ENCODE measurements at places on chromosomes 1 and 21.

DNA sequence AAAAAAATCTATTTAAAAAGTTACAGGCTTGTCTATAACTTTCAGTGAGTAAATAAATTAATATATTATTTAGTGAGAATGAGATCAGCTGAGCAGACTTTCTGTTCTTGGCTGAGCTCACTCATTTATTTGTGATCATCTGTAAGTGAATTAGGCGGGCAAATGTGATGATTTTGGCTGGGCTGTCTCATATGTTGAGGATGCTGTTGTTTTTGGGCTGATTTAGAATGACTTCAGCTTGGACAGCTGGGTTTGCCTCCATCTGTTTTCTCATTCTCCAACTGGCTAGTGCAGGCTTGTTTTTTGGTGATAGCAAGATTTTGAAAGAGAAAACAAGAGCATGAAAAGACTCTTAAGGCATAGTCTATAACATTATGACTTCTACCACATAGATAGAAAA is 475.8 kb upstream of the OLFM3 start:
- no peak for DNase-seq

- no peak for DNase-seq
Measured at GRCh38 chr1:233016798-233017197, 66.4 kb downstream of the NTPCR start.

DNA sequence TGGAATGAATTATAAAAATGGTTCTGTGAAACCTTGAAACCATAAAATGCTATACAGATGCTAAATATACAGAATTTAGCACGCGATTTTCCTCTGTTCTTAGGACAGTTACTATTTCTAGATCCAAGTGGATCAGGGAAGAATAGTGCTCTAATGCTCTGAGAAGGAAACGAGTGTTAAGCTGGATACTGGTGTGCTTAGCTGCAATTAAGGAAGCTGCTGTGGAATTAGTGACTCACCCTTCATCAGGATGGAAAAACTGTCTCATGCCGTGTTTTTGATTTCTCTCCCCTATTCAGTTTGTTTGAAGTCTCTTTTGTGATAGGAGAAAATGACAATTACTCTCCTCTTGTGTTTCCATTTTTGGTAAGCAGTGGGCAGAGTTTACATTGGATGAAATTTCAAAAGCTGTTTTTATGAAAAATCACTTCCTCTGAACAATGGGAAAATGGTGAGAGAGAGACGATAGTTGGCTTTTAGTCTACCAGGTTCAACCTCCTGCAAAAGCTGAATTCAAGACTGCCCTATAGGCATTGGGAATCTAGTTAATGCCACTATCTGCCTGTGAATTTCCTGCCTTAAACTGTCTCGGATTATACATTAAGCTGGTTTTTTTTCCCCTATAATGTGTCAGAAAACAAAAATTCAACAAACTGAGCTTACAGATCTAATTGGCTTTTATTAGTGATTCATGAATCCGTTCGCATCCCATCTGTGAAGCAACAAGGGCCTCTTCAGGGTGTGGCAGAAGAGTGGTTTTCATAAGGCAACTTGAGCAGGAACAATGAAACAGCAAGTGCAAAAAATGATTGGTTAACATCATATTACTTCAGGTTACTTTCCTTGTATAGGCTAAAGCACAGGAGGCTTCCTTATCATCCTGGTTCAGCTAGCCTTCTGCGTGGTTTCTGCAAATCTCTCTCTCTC is 179.8 kb downstream of the ST6GALNAC3 start:
- DNase-seq: no peak

- DNase-seq: no peak
Measured at GRCh38 chr1:32125313-32125712, 17.5 kb downstream of the KPNA6 start.

DNA sequence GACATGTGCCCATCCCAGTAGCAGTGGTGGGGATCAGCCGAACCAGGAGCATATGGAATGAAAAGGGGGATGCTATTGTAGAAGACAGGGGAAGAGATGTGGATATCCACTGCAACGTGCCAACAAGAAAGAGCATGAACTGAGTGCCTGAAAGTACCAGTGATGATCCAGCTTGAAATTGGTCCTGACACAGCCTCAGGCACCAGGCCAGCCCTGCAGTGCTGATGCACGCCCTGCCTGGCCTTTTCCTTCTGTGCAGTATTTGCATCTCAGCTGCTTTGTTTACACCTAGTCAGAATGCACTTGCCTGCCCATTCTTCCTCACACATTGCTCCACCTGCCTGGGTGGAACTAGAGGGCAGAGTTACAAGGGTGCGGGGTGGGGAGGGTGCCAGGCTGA is 50.3 kb upstream of the ARTN start:
- DNase-seq: no peak

DNA sequence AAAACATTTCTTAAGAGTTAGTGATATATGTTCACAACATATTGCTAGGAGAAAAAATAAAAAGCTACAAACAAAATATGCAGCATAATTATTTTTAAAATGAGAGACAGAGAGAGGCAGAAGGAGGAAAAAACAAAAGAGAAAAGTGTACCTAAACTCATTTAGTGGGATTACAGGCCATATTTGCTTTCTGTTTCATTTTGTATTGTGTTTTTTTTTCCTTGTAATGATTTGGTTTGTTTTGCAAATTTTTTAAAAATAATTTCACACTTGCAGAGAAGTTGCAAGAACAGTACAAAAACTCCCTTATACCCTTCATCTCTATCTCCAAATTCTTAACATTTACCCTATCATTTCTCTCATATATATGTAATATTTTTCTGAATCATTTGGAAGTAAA is 65.0 kb downstream of the LBR start:
- no peak for DNase-seq

All from brain microvascular endothelial cell (primary cell).